ENCODE measurements at places on chromosomes 4 and X. TPM values are rescaled to one million over a fixed set of nuclear protein-coding genes. Genes with fewer than 3 reads are reported as not detected.

DNA sequence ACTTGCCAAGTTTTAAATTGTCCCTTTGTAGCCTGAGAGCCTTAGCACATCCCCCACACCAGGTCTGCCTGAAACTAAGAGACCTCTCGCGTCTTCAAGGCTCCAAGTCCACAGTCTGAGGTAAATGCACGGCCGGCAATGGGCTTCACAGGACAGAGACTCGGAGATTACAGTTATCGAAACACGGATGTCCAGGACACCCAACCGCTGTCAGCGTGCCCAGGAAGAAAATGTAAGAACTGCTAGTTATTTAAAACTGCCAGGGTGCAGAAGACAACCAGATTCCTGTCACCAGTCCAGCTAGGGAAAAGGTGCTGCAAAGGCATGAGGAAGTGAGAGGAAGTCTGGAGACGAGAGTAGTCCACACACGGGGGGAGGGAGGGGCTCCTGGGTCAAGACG lies 28.9 kb downstream of the ZNF827 start:
- H3K4me3 ChIP-seq: no peak overlapping the region
- no peak for DNase-seq
- H3K4me1 ChIP-seq: peaks cover 41% of the 10 kb centered on the region
- no peak overlapping the region for H3K27ac ChIP-seq

GRCh38 chrX:13252726-13253125 lies 67.1 kb downstream of the ATXN3L start:
- peaks cover 2% of the 10 kb centered on the region for H3K36me3 ChIP-seq
- H3K27ac ChIP-seq: no peak overlapping the region
- no peaks in the 10 kb centered on the region for H3K27me3 ChIP-seq
- peaks cover 3% of the 10 kb centered on the region for H3K4me1 ChIP-seq
- no peak for DNase-seq

The HMX1 gene
- total RNA-seq: 1.1 TPM

- peaks cover 9% of the 10 kb centered on the region for H3K4me1 ChIP-seq
- peak overlapping the region; percentile 58 for H3K4me3 ChIP-seq
- peak; percentile 41 for DNase-seq
- H3K27me3 ChIP-seq: peaks cover 34% of the 10 kb centered on the region
Observed at GRCh38 chrX:1164322-1165288, 47.8 kb downstream of the CRLF2 start.

DNA sequence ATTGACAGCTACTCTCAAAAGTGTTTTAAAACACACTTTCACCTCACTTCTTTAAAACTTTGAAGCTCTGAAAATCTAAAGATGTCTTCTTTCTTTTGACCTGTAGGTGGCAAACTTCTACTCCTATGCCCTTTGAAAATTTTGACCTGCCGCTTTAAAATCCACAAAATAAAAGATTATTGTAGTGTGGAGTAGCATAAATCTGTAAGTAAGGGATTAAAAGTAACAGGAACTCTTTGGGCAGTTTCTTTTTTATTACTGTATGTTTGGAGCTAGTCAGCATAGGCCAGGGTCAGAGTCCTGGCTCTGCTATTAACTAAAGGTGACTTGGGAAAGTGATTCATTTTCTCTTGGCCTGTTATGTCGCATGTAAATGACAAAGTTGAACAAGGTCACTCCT lies 25.5 kb downstream of the BBS12 start:
- no peak overlapping the region for H3K27ac ChIP-seq
- no peak overlapping the region for H3K4me3 ChIP-seq
- H3K27me3 ChIP-seq: no peaks in the 10 kb centered on the region
- no peaks in the 10 kb centered on the region for H3K36me3 ChIP-seq
- peaks cover 5% of the 10 kb centered on the region for H3K4me1 ChIP-seq

GRCh38 chrX:118000518-118000917 lies 116.1 kb downstream of the KLHL13 start:
- DNase-seq: no peak
- no peak overlapping the region for H3K4me3 ChIP-seq
- no peaks in the 10 kb centered on the region for H3K4me1 ChIP-seq
- H3K27ac ChIP-seq: no peak overlapping the region
- no peaks in the 10 kb centered on the region for H3K27me3 ChIP-seq

GRCh38 chr4:845836-846251 lies 19.9 kb upstream of the CPLX1 start:
- peaks cover 9% of the 10 kb centered on the region for H3K36me3 ChIP-seq
- no peak overlapping the region for H3K4me3 ChIP-seq
- DNase-seq: no peak
- H3K27ac ChIP-seq: no peak overlapping the region
- peaks cover 6% of the 10 kb centered on the region for H3K4me1 ChIP-seq

The FGFR3 gene
- total RNA-seq: 48.1 TPM

DNA sequence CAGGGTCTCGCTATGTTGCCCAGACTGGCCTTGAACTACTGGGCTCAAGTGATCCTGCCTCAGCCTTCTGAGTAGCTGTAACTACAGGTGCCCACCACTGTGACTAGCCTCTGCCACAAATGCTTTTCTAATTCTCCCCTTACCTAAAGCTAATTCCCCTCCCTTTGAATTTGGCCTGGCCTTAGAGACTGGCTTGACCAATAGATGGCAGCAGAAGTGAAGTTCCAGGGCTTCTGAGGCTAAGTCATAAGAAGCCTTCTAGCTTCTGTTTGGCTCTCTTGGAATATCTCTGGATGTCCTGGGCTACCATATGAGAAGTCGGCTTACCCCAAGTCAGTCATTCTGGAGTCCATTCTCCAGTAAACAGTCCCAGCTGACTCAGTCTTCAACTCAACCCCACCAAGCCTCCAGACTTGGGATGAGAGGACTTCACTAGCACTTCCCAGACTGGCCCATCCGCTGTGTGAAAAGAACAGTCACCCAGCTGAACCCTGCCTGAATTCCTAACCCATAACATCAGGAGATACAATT lies 61.0 kb downstream of the HPRT1 start:
- peaks cover 4% of the 10 kb centered on the region for H3K4me1 ChIP-seq
- no peaks in the 10 kb centered on the region for H3K27me3 ChIP-seq
- no peak overlapping the region for H3K27ac ChIP-seq
- DNase-seq: peak; percentile 6

- no peak overlapping the region for H3K27ac ChIP-seq
- peaks cover 30% of the 10 kb centered on the region for H3K36me3 ChIP-seq
- no peak overlapping the region for H3K4me3 ChIP-seq
- DNase-seq: no peak
- no peaks in the 10 kb centered on the region for H3K27me3 ChIP-seq
- peaks cover 18% of the 10 kb centered on the region for H3K4me1 ChIP-seq
Observed at GRCh38 chr4:184395971-184396391, 78.4 kb downstream of the IRF2 start.

The UGT2B17 gene
- total RNA-seq: not detected

DNA sequence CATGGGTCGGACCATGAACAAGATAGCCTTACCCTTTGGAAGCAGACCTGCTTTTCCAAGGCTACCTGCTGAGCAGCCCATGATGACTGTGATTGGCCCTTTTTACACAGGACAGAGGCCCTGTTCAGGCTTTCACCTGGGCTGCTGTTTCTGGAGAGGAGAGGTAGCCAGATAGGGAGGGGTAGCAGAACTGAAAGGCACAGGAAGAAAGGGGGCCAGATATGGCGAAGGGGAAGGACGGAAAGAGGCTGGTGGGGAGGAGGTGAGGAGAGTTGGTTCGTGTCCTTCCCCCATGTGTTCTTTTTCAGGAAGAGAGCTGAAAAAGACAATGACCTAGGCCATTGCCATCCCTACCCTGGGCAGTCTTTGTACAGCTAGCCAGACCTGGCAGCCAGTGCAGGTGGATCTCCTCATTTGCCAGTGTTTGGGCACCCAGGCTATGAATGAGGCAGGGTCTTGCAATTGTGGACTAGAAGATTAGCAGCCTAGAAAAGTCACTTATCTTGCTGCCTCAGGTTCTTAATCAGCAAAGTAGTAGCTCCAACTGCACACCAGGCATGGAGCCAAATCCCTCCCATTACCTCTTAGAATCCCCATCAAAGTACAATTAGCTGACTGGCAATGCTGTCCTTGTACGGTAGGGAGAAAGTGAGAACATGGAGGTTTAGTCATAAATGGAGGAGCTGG lies 139.6 kb downstream of the AMMECR1 start:
- no peak for DNase-seq
- H3K4me3 ChIP-seq: no peak overlapping the region
- no peak overlapping the region for H3K27ac ChIP-seq
- H3K36me3 ChIP-seq: peaks cover 18% of the 10 kb centered on the region

DNA sequence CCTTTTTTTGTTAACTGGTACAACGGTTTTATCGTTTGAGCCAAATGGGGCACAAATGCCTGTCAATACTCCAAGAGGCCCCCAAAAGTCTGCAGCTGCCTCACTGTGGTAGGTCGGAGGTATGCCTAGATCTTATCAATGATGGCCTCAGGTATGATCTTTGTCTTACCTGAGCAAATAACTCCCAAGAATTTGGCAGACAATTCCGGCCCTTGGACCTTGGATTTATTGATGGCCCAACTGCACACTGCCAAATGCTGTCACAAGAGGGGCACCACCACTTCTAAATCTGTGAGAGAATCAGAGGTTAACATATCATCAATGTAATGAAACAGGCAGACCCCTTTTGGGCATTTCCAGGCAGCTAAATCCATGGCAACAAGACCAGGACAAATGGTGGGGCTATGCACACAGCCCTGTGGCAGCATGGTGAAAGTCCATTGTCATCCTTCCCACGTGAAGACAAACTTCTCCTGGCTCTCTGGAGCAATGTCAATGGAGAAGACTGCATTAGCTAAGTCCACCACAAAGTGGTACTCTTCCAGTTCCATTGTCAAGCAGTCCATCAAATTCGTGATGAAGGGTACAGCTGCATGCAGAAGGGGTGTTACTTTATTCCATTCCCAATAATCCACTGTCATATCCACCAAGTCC lies 28.6 kb downstream of the CXCL13 start:
- H3K27me3 ChIP-seq: no peaks in the 10 kb centered on the region
- H3K4me1 ChIP-seq: no peaks in the 10 kb centered on the region
- no peak overlapping the region for H3K27ac ChIP-seq
- DNase-seq: no peak
- H3K4me3 ChIP-seq: no peak overlapping the region

GRCh38 chr4:187289371-187289770 lies 565.7 kb upstream of the FAT1 start:
- no peak overlapping the region for H3K4me3 ChIP-seq
- no peak overlapping the region for H3K27ac ChIP-seq
- H3K27me3 ChIP-seq: no peaks in the 10 kb centered on the region
- no peak for DNase-seq
- H3K36me3 ChIP-seq: no peaks in the 10 kb centered on the region
- H3K4me1 ChIP-seq: no peaks in the 10 kb centered on the region

The RGN gene
- total RNA-seq: 0.70 TPM

The COX7B2 gene
- not detected for total RNA-seq

DNA sequence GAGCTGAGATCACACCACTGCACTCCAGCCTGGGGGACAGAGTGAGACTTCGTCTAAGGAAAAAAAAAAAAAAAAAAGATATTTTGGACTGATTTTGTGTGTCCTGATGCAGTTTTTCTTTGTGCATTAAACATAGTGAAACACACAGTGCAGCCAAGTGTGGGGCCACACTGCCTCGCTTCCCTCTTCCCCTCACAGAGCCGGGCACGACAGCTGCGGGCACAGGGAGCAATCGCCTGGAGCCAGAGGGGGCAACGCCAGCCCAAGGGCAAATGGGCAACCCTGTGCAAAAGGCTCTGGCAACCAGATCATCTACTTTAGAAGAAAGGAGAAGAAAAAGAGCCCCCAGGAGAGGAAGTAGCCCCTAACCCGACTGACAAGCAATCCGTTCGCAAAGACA lies 13.5 kb upstream of the CCNQ start:
- H3K27me3 ChIP-seq: peaks cover 38% of the 10 kb centered on the region
- no peak overlapping the region for H3K4me3 ChIP-seq
- no peak for DNase-seq
- no peaks in the 10 kb centered on the region for H3K4me1 ChIP-seq
- no peak overlapping the region for H3K27ac ChIP-seq

- H3K27me3 ChIP-seq: peaks cover 2% of the 10 kb centered on the region
- H3K4me1 ChIP-seq: peaks cover 19% of the 10 kb centered on the region
- H3K4me3 ChIP-seq: no peak overlapping the region
- peaks cover 4% of the 10 kb centered on the region for H3K36me3 ChIP-seq
- DNase-seq: no peak
Observed at GRCh38 chrX:139720136-139720535, 12.2 kb upstream of the MCF2 start.

The CABS1 gene
- total RNA-seq: not detected

DNA sequence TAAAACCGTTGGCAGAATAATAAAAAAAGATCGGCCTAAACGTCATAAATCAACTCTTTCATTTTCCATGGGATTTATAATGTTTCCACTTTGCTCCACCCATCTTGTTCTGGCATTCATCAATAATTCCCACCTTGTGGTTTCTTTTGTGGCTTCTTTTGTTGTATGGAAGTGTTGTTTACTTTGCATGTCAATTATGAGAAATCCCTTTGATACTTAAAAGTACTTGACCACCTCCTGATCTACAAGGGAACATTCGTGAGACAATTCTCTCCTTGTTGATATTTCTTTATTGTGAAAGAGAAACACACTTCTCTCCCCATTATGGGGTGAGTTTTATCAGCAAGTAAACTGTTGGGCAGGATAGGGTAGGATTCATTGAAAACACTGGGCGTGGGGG lies 2.8 kb downstream of the AMELX start:
- no peaks in the 10 kb centered on the region for H3K27me3 ChIP-seq
- H3K4me3 ChIP-seq: no peak overlapping the region
- H3K4me1 ChIP-seq: no peaks in the 10 kb centered on the region
- no peak for DNase-seq

DNA sequence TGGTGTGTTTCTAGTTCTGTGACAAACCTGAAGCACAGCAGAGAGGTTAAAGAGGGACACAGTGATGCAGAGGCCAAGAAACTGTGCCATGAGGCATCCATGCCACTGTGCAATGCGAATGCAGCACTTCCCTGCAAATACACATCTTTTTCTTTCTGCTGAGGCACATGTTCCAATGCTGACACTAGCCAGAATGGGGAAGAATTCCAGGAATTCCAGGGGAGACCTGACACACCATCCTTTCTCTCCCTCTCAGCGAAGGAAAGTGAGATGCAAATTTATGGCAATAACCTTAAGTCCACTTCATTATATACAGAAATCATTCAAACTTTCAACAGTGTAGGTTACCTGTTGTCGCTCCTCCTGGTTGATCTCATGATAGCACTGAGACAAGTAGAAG lies 204.8 kb downstream of the LDB2 start:
- no peaks in the 10 kb centered on the region for H3K36me3 ChIP-seq

GRCh38 chr4:113699772-113700171 lies 61.8 kb downstream of the CAMK2D start:
- no peaks in the 10 kb centered on the region for H3K27me3 ChIP-seq
- no peak for DNase-seq
- no peak overlapping the region for H3K4me3 ChIP-seq
- H3K4me1 ChIP-seq: no peaks in the 10 kb centered on the region
- H3K27ac ChIP-seq: no peak overlapping the region

GRCh38 chrX:134377537-134377936 lies 82.4 kb upstream of the HPRT1 start:
- DNase-seq: no peak
- H3K27ac ChIP-seq: no peak overlapping the region
- peaks cover 26% of the 10 kb centered on the region for H3K4me1 ChIP-seq
- H3K36me3 ChIP-seq: peaks cover 13% of the 10 kb centered on the region
- H3K27me3 ChIP-seq: no peaks in the 10 kb centered on the region
- H3K4me3 ChIP-seq: peak overlapping the region; percentile 57

DNA sequence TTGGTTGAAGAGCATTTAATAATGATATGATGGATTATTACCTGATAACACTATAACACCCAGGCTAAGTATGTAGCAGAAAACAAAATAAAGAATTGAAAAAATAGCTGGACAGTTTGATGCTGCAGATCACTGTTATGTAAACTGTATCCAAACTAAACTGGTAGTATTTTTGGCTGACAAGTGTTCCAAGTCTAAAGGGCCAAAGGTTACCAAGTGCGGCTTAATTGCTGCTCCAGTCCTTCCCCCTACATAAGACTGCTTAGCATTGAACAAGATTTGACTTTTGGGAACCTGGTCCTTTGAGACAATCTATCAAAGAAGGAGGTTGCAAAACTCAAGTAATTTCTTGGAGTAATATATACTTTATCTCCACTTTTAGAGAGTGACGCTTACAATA lies 249.6 kb downstream of the CAMK2D start:
- H3K4me1 ChIP-seq: no peaks in the 10 kb centered on the region
- no peak overlapping the region for H3K4me3 ChIP-seq
- peaks cover 15% of the 10 kb centered on the region for H3K36me3 ChIP-seq

All from neural crest cell (in vitro differentiated cells).